ENCODE measurements at places on chromosomes 1 and 21. TPM values are rescaled to one million over a fixed set of nuclear protein-coding genes. Genes with fewer than 3 reads are reported as not detected.

The CAPN9 gene
- not detected for total RNA-seq

DNA sequence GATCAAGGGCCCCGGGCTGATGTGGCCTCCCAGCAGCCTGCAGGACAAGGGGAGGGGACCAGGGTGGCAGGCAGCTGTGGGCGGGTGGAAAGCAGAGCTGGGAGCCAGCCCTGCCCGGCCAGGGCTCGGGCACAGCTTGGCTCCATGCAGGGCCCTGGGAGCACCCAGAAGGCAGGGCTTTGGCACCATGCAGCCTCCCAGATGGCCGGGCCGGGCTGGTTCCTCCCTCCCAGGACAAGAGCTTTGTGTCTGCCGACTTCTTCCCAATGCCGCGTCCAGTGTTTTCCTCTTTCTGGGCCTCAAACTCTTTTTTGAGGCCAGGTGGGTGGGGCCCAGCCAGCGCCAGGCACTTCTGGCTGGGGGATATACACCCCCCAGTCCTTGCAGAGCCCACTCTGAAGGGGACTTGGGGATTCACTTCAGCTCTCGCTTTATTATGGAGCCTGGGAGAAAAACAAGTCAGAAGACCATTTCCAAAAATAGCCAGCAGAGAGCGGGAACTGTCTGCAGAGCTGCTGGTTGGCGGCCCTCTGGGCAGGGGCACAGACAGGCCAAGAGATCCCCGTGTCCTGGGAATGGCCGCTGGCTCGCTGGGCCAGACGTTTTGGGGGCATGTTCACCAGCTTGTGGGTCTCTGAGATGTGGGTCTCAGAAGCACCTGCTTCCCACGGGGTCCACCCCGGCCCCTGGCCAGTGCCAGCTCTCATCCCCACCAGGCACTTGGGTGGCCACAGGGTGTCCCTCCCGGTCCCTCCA, 103.8 kb upstream of the ARHGEF16 start:
- DNase-seq, result no peak

- DNase-seq, result no peak
Observed at GRCh38 chr1:185309566-185309965, 7.5 kb downstream of the IVNS1ABP start.

DNA sequence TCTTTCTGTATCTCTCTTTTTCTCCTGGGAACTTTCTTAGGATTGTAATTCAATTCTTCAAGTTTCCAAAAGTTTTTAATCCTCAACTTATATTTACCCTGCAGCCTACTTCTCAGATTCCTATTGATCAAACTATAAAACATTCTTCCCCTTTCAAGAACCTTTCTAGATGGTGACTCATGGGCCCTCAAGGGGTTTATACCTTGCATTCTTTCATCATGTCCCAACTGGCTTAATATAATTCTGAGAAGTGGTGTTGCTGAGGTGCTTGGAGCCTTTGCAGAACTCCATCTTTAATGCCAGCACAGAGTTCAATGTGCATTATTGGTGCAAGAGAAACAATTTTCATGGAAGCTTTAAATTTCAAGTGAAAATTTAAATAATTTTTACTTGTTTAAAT, 273.4 kb downstream of the VAV3 start:
- DNase-seq, result peak; percentile 90

The ADAM30 gene
- not detected for total RNA-seq

The NUAK2 gene
- total RNA-seq, result 2.8 TPM

DNA sequence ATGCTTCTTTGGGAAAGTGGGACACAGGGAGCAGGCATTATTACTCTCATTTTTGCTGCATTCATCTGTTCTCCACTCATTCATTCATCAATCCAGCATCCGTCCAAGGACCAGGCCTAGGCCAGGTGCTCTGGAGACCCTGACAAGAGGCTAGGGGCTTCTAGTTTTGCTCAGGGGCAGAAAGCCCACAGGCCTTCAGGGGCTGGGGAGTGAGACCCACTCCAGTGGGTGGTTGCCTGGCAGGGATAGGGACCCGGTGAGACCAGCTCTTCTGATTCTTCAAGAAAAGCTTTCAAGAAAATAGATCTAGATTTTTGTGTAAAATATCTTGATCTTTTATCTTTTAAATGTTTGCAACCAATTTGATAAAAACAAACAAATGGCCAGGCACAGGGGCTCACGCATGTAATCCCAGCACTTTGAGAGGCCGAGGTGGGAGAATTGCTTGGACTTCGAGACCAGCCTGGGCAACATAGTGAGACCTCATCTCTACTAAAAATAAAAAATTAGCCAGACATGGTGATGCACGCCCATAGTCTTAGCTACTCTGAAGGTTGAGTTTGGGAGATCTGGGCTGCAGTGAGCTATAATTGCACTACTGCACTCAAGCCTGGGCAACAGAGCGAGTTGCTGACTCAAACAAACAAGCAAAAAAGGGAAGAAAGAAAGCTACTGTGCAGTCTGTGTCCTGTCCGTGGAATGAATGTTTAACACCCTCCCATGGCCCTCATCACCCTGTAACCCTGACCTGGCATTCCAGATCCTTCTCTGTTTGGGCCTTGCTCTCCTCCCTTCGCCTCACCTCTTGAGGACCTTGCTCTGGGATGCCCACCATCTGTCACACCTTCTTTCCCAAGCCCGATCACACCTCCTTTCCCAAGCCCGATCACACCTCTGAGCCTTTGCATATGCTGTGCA, 17.3 kb upstream of the LRP8 start:
- no peak for DNase-seq

GRCh38 chr1:84073266-84073665, 70.8 kb upstream of the PRKACB start:
- DNase-seq, result no peak

DNA sequence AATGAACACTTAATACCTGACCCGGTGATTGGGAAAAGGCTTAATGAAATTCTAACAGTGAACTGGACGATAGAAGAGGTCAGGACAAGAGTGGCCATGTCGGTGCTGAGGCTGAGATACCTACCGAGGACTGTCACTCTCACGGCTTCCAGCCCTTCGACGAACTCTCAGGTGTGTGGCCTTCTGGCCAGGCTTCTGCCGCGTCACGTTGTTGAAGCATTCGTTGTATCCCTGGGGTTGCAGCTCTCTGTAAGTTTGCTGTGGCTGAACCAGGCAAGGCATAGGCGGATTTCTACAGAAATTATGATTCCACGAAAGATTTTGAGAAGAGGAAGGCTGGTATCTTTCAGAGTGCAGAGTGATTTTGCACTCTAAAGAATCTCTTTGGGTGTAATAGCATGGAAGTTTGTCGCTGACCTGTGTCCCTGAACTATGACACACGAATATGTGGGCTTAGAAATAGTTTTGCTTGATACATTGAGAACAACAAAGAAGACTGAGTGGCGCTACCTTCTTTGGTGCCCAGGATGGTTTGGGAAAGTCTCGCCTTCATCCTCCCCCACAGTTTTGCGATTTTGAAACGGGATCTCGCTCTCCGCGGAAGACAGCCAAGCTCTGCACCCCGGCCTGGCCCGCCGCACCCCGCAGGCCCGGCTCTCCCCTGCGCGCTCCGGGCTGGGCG, 403 bp upstream of the EPHX4 start:
- peak; percentile 31 for DNase-seq

The TMEM82 gene
- total RNA-seq, result not detected

The ZNF697 gene
- 12.2 TPM for total RNA-seq

DNA sequence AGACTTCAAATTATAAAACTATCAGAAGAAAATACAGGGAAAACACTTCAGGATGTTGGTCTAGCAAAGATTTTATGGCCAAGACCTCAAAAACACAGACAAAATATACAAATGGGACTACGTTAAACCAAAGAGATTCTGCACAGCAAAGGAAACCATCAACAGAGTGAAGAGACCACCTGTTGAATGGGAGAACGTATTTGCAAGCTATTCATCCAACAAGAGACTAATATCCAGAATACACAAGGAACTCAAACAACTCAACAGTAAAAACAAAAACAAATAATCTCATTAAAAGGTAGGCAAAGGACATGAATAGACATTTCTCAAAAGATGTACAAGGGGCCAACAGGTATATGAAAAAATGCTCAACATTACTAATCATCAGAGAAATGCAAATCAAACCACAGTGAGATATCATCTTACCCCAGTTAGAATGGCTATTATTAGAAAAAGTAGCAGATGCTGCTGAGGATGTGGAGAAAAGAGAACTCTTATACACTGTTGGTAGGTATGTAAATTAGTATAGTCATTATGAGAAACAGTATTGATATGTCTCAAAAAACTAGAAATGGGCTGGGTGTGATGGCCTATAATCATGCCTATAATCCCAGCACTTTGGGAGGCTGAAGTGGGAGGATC, 112.6 kb downstream of the LRIG2 start:
- no peak for DNase-seq

Measured in MCF 10A (cell line).